Psoas muscle (tissue), 8 donors: ENCODE measurements at places on chromosomes 16 and 17. TPM values are rescaled to one million over a fixed set of nuclear protein-coding genes. Genes with fewer than 3 reads are reported as not detected.

SSTR5 gene
- 0.32 TPM for total RNA-seq

DNA sequence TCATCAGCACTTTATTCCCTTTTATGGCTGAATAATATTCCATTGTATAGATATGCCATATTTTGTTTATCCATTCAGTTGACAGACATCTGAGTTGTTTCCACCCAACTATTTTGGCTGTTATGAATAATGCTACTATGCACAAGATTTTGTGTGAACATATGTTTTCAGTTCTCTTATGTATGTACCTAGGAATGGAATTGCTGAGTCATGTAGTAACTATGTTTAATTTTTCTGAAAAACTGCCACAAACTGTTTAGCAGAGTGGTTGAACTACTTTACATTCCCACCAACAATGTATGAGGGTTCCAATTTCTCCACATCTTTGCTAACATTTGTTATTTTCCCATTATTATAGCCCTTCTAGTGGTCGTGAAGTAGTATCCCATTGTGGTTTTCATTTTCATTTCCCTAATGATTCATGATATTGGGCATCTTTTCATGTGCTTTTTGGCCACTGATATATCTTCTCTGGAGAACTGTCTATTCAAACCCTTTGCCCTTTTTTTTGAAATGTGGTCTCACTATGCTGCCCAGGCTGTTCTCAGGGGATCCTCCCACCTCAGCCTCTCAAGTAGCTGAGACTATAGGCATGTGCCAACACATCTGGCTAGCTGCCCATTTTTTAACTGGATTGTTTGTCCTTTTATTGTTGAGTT, 26.3 kb downstream of the SMURF2 start:
- DNase-seq: no peak

ARHGAP23 gene
- 35.8 TPM for total RNA-seq

GRCh38 chr17:80755650-80756405, 211.2 kb downstream of the RPTOR start:
- no peak for DNase-seq

GRCh38 chr17:73301369-73301768, 10.4 kb downstream of the CDC42EP4 start:
- DNase-seq: no peak

DNA sequence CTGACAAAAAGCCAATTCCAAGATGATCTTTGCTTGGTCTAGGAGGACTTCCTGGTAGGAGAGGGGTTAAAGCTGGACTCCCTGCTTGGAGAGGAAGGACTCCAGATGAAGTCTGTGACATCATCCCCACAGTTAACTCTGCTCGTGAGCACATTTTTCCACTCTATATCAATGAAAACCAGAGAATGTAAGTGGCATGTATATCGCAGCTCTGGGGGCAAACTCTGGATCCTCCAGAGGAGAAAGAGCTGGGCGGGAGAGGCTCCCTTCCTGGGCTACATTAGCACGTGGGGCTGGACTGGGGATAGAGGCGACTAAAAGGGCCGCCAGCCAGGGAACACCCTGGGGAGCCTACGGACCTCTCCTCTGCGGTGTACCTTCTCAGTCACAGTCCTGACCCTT, 34.1 kb downstream of the HIC1 start:
- peak; percentile 59 for DNase-seq

DNA sequence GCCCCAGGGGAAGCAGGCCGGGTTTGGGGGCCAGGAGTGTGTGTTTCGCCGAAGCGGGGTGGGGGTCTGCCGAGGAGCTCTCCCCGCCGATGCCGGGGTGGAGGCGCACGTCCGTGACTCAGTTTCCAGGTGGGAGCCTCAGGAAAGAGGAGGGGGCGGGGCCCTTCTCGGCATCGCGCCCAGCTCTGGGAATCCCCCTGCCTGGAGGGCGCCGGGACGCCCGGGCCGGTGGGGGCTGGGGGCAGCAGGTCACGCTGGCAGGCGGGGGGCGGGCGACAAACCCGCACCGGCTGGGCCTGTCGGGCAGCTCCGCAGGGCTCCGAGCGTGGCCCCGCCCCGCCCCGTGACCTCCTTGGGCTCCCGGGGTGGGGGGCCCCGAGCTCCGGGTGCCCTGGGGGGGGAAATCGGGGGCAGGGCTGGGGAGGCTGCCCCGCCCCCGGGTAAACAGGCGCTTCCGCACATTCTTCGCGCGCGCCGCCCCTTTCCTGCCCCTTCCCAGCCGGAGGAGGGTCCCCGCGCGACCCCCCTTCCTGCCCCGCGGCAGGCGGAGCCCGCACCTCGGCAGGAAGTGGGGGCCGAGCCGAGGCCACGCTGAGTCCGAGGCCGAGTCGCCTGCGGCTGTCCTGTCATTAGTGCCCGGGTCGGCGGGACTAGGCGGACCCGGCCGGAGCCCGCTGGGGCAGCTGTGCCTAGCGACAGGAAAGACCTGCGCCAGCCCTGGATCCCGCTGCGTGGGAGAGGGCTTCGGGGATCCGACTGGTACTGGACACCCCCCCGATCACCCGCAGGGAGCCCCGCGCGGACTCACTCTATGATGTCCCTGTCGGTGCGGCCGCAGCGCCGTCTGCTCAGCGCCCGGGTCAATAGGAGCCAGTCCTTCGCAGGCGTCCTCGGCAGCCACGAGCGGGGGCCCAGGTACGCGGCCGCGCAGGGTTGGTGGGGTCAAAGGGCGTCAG, 9.3 kb downstream of the RIPOR1 start:
- peak; percentile 73 for DNase-seq

- DNase-seq: no peak
Observed at GRCh38 chr16:67454104-67454503, 23.2 kb downstream of the HSD11B2 start.

GRCh38 chr16:80463326-80463725, 77.5 kb upstream of the DYNLRB2 start:
- DNase-seq: no peak

DNA sequence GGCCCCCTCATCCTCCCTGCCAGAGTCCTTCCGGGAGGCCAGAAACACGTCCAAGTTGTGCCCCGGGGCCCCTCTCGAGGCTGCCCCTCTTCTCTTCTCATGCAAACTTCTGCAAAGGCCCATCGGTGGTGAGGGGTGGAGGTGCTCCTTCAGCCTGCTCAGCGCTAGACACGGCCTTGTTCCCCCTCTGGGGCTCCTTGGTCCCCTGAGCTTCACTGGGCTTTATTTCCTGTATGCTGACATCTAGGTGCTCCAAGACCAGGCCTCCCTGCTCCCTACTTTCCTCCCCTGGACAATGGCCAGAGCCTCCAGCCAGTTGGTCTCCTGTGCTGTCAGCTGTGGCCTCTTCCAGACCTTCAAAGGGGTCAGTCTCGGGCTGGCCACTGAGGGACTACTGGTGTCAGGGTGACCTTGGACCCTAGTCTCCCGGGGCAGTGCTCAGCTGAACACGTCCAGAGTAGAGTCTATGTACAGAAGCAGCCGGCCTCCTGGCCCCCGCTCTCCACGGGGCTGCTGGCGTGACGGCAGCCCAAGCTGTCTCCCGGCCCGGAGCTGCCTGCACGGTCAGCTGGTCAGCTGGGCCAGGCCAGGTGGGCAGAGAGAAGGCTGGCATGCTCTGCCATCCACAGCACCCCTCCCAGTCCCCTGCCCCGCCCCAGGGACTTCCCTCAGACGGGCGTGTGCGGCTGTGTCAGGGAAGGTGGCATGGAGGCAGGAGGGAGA, 1.7 kb upstream of the PRR35 start:
- no peak for DNase-seq

DNA sequence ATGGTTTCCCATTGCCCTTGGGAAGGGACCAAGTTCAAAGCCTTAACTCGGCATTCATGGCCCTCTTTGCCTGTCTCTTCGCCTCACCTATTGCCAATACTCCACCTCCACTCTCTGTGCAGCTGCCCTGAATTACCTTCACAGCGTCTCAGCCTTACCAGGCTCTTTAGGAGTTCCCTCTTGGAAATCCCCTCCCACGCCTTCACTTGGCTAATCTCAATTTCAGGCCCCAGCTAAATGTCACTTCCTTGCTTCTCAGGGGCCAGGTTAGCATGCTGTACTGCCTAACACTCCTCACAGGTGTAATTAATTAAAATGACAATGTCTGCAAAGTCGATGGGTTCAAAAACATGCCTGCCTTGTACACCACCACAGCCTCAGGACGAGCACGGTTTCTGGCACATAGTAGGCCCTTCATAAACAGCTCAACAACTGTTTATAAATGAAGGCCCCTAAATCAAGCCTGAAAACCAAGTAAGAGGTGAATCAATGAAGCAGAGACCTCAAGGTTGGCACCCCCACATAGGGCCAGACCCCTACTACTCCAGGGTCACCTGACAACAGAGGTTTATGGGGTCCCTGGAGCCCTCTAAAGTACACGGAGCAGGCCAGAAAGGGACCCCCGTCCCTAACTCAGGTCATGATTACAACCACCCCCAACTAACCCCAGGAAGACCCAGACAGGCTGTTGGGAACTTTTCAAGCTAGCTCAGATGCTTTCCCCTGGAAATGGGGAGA, 11.2 kb upstream of the EEF2K start:
- no peak for DNase-seq

GRCh38 chr17:32496395-32497073, 9.7 kb downstream of the CDK5R1 start:
- peak; percentile 51 for DNase-seq
